ENCODE measurements at places on chromosomes 4 and X.

- no peak for DNase-seq
Measured at GRCh38 chr4:2862528-2862927, 18.9 kb downstream of the ADD1 start.

- DNase-seq: no peak
Measured at GRCh38 chr4:188113156-188113555, 3.8 kb upstream of the TRIML2 start.

DNA sequence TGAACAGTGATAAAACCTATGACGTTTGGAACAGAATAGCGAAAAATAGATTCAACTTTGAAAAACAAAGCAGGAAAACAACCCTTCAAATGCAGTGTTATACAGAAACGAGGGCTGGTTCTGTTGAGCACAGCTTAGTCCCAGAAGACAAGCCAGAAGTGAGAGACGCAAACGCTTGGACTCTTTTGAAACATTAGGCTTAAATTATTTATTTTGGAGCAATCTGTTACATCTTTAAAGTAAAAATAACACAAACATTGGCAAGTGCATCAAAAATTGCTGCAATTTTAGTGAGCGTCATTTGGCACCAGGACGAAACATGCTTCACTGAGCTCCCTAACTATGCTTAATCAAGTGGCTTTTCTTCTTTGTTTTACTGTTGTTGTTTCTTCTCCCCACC lies 63.5 kb downstream of the ENPP6 start:
- DNase-seq: no peak

- DNase-seq: no peak
Measured at GRCh38 chrX:44162964-44163475, 180.5 kb downstream of the EFHC2 start.

GRCh38 chr4:7812231-7812857 lies 127.3 kb downstream of the AFAP1 start:
- DNase-seq: no peak

- no peak for DNase-seq
Measured at GRCh38 chr4:159206427-159206871, 103.6 kb downstream of the RAPGEF2 start.

DNA sequence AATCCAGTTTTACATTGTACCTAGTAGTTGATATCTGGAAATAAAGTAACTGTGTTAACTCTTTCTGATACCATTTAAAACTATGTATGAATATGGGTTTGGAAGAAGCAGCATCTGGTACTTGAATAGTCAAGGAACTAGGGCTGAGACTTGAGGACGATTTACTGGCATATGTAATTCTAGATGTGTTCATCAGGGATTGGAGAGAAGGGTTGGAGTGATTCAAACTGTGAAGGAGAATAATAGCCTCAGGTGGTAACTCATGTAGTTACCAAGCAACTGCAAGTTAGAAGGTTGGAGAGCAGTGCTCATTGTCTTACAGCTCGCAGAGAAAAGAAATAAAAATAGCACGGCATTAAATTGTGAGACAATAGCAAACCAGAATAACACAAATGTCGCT lies 29.5 kb upstream of the TXLNG start:
- no peak for DNase-seq
